B cell (primary cell): ENCODE measurements at places on chromosomes 7 and 10. TPM values are rescaled to one million over a fixed set of nuclear protein-coding genes. Genes with fewer than 3 reads are reported as not detected.
A peak's percentile ranks its signal among the peaks of the same experiment; 100 is the strongest.

DNA sequence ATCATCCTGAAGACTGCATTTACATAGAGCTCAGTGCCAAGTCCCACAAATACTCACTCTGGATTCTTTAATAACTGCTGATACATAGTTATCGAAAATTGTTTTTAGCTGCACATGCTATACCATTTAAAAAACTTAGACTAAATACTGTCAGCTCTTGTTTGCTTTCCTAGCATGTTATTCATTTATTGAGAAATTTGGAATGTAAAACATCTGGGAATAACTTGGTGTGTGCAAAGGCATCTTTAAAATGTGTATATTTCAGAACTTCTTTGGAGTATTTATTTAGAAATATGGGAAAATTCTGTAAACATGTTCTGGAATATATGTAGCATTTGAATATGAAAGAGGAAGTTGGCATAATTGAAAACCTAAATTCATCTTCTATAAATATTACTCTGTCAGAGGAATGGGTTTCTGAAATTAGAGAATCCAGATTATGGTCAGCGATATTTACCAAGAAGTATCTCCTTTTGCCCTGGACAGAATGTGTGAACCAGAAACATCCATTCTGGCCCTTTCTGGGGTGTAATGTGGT is 119.7 kb downstream of the ARID5B start:
- DNase-seq: no peak

- no peak for DNase-seq
Measured at GRCh38 chr10:6173203-6173602, 29.5 kb upstream of the PFKFB3 start.

- no peak for DNase-seq
Measured at GRCh38 chr7:38477333-38477732, 153.8 kb downstream of the AMPH start.

DNA sequence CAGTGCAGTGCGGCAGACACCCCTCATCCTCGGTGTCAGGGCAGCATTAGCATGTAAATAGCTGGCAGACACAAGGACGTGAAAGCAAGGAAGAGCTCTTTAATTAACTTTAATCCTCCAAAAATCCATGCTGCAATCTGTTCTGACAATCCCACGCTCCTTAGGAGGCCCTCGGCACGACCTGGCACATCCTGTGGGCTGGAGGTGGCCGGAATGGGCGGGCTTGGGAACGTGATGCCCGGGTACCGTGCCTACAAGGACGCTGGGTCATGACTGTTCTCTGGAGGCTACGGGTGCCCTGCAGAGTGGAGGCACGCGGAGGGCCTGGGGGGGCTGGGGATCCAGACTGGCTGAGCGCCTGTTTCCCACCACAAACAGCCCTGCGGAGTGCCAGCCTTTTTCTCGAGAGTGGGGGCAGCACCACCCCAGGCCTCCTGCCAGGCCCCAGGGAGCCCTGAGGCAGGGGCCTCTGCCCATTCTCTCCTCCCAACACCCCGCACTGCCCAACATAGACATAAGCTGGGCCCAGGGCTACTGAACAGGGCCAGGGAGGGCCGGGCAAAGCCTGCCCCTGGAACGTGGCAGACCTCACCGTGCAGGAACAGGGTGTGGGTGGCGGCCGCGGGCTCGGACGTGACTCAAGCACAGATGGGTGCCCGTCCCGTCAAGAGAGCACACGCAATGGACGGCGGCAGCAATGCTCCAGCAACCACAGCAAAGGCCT is 189.3 kb downstream of the MAD1L1 start:
- DNase-seq: no peak

GRCh38 chr7:70673778-70674570 is 458.0 kb upstream of the GALNT17 start:
- DNase-seq: no peak

DNA sequence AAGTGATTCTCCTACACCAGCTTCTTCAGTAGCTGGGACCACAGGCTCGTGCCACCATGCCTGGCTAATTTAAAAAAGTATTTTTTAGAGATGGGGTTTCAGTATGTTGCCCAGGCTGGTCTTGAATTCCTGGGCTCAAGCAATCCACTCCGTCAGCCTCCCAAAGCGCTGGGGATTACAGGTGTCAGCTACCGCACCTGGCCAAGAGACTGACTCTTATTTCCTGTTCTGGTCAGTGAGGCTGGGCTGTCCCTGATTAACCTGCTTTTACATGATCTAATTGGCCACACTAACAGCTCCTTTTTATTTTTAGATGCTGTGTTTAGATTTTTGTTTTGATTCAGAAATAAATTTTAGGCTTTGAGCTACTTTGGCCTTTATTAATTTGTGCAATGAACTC is 203.9 kb downstream of the NXPH1 start:
- no peak for DNase-seq

Gene PALD1
- 2.8 and 3.2 TPM in 2 replicates for polyA plus RNA-seq

- DNase-seq: no peak
Measured at GRCh38 chr10:131790021-131790420, 110.8 kb upstream of the PPP2R2D start.

DNA sequence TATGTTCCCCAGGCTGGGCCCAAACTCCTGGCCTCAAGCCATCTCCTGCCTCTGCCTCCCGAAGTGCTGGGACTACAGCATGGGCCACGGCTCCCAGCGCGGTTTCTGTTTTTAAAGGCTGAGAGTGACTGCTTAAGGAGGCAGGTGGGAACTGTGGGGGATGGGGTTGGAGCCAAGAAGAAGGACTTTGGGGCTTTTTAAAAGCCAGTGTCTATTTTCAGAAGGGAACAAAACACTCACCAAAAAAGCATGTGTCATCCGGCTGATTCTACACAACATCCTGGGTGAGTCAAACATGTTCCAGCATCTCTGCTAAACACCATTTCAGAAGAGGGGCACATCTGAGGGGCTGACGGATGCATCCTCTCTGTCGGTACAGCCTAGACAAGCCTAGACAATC is 824.5 kb downstream of the TYW1 start:
- no peak for DNase-seq

Gene ANKRD30A
- polyA plus RNA-seq: not detected in 2 replicates

GRCh38 chr10:114095559-114096337 is 52.1 kb downstream of the ADRB1 start:
- DNase-seq: peak; percentile 41

- no peak for DNase-seq
Measured at GRCh38 chr10:79391231-79392019, 44.2 kb downstream of the PPIF start.

Gene GPRIN2
- polyA plus RNA-seq: not detected in 2 replicates

- no peak for DNase-seq
Measured at GRCh38 chr10:102394801-102395399, 605 bp upstream of the NFKB2 start.

- no peak for DNase-seq
Measured at GRCh38 chr7:11727864-11728263, 104.1 kb downstream of the THSD7A start.

GRCh38 chr10:131689954-131690757 is 210.7 kb upstream of the PPP2R2D start:
- DNase-seq: no peak

DNA sequence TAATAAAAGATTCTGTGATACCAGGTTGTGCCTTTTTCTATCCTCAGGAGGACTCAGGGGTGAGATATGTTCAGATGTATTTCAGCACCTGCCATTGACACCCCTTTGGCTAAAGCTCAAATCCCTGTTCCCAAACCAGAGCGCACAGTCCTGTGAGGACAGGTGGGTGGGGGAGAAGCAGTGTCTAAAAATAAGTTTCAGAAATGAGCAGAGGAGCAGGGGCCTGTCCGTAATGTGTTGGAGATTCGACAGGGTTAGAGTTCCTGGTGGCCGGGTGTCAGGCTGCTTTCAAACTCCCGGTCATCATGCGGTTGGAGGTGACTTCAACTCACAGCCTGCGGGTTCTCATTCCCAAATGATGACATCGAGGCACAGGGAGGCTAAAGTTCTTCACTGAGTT is 211.5 kb downstream of the KLF6 start:
- DNase-seq: no peak

DNA sequence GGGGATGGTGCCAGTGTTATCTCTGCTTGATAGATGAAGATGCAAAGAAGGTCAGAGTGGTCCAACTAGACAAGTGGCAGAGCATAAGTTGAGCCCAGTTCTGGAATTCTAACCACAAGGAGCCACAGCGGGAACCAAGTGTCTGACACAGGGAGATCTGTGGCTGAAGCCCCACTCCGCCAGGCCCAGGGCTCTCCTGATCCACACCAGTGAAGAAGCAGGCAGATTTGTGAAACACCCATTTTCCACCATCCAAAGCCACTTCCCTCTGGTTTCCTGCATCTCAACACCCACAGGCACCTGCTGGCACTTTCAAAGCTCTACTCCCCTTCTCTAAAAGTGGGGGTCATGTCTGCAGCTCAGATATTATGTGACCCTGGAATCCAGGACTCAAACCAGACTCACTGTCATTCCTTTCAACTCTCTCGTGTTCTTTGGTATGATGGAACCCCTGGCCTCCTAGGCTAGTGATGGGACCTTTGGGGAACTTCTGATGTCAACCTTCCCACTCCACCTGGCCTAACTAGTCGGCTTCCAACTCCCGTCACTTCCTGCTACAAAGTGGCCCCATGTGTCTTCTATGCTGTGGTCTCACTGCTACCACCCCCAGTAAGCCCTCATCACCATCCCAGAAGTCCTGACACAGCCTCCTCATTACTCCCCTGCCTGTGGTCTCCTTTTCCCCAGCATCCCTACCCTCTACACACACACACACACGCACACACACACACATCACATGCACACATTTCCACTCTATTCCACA is 177.6 kb downstream of the GRID1 start:
- no peak for DNase-seq

DNA sequence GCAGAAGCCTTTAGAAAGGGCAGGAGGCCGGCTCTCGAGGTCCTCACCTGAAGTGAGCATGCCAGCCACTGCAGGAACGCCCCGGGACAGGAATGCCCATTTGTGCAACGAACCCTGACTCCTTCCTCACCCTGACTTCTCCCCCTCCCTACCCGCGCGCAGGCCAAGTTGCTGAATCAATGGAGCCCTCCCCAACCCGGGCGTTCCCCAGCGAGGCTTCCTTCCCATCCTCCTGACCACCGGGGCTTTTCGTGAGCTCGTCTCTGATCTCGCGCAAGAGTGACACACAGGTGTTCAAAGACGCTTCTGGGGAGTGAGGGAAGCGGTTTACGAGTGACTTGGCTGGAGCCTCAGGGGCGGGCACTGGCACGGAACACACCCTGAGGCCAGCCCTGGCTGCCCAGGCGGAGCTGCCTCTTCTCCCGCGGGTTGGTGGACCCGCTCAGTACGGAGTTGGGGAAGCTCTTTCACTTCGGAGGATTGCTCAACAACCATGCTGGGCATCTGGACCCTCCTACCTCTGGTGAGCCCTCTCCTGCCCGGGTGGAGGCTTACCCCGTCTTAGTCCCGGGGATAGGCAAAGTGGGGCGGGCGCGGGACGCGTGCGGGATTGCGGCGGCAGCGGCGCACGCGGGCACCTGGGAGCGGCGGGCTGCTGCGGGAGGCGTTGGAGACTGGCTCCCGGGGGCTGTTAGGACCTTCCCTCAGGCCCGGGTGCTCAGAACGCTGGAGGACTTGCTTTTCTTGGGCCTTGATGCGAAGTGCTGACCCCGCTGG is at the start of gene FAS:
FAS (plus strand) TSS at position 415 of the 777 bp plus-strand sequence; CDS start at position 494, 79 bp downstream.
- peak; percentile 87 for DNase-seq

Gene ASAH2B
- 0.52 and 1.1 TPM in 2 replicates for polyA plus RNA-seq

DNA sequence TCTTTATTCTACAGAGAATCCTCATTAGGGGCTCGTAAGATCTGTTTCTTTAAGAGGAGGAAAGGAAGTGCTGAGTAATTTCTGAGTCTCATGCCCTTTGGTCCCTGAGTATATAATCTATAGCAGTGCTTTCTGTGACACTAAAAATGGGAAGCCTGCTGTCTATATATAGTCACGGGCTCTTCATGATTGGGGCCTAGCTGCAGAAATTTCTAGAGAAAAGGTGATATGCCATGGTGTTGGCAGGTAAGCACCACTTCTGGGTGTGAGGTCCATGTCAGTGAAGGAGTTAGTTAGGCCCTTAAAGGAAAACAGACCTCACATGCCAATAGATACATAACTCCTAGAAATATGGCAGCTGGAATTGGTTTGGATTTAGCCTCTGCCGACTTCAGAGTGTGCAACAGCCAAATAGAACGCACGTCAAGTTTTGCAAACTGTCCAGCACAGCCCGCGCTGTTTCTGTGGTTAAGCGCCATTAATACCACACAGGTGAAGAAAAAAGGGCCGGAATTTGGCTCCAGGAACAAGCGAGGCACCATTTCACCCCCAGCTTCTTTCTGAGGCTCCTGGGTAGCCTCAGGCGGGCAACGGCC is 123.2 kb downstream of the TACC2 start:
- DNase-seq: no peak

GRCh38 chr10:100826031-100826651 is 80.8 kb downstream of the PAX2 start:
- peak; percentile 73 for DNase-seq

Gene SNX8
- polyA plus RNA-seq: 27.6 and 64.4 TPM in 2 replicates

Gene PON1
- polyA plus RNA-seq: not detected in 2 replicates

Gene TEX47
- not detected in 2 replicates for polyA plus RNA-seq

Gene MALRD1
- not detected in 2 replicates for polyA plus RNA-seq

GRCh38 chr10:86681047-86681446 is 12.7 kb downstream of the LDB3 start:
- DNase-seq: no peak

DNA sequence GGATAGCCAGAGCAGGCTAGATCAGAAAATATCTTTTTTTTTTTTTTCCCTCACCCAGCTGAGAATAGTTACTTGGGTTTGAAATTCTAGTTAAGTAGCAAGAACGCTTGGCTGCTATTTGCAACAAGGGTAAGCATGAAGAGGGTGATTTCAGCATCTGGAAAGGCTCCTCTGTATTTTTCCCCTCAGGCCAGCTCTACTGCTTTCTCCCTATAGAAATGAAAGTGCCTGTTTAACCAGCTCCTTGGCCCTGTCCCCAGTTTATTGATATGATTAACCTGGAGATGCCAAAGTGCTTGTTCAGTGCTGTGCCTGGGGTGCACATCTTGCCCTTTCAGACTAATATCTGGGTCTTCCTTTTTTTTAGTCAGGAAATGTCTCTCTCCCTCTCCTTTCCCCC is 37.1 kb downstream of the AP3M1 start:
- no peak for DNase-seq

- DNase-seq: no peak
Measured at GRCh38 chr7:84302949-84303348, 108.4 kb upstream of the SEMA3A start.

Gene VKORC1L1
- polyA plus RNA-seq: 2.0 and 2.2 TPM in 2 replicates

- DNase-seq: no peak
Measured at GRCh38 chr10:18501198-18501597, 150.2 kb downstream of the NSUN6 start.

- DNase-seq: no peak
Measured at GRCh38 chr7:114789871-114790311, 132.0 kb upstream of the MDFIC start.

GRCh38 chr7:135169964-135170273 is 588 bp downstream of the CYREN start:
- peak; percentile 80 for DNase-seq

Gene NUTM2A
- polyA plus RNA-seq: 0.88 and 1.0 TPM in 2 replicates

DNA sequence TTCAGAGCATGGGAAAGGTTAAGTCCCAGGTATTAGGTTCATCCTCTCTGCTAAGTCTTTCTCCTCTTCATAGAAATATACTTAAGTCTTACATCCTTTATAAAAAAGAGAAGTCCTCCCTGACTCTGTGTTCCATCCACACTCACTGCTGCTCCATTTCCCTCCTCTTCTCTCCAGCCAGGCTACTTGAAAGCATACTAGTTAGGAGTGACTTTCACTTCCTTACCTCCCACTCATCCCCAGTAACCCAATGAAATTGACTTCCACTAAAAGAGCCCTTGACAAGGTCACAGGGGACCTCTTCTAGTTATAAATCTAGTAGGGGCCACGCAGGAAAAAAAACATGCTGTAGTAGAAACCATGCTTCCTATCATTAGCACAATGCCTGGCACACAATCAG is 133.1 kb upstream of the AGK start:
- DNase-seq: no peak

- DNase-seq: no peak
Measured at GRCh38 chr10:7170626-7171322, 240.1 kb downstream of the SFMBT2 start.

GRCh38 chr7:107596881-107597581 is 17.0 kb downstream of the BCAP29 start:
- no peak for DNase-seq
